ENCODE measurements at places on chromosomes 12 and 14.

DNA sequence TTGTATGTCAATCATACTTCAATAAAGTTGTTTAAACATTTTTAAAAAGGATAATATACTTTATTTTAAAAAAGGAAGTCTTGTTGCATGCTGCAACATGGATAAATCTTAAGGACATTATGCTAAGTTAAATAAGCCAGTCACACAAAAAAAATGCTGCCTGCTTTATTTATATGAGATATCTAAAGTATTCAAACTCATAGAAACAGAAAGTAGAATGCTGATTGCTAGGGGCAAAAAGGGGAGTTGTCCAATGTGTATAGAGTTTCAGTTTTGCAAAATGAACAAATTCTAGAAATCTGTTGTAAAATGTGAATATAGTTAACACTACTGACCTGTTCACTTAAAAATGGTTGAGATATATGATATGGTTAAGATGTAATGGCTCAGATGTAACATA lies 8.7 kb downstream of the KLRC4 start:
- no peak for DNase-seq

GRCh38 chr14:69651664-69652063 lies 40.3 kb downstream of the SUSD6 start:
- no peak for DNase-seq

GRCh38 chr14:73712540-73713180 lies 1.5 kb downstream of the PNMA1 start:
- DNase-seq: no peak

- DNase-seq: no peak
Observed at GRCh38 chr14:20332431-20332787, 670 bp downstream of the CCNB1IP1 start.

GRCh38 chr12:1346126-1346525 lies 248.3 kb downstream of the FBXL14 start:
- DNase-seq: no peak

DNA sequence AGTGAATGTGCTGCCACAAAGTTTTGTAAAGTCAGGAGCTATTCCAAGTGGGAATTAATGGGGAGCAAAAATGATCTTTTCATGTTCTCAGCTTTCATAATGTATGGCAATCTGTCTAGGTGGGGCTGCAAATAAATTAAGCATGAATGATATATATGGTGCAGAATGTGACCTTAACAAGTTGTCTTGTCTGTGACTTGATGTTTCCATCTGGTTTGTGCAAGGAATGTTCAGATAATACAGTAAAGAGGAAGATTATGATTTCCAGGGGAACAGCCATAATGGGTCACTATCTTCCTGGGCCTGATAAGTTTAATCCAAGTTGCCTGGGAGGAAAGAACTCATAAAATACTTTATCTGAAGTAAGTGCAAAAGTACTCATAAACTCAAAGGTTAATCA lies 1815.8 kb upstream of the FLRT2 start:
- no peak for DNase-seq

- no peak for DNase-seq
Observed at GRCh38 chr14:91755570-91756295, 23.8 kb upstream of the CATSPERB start.

DNA sequence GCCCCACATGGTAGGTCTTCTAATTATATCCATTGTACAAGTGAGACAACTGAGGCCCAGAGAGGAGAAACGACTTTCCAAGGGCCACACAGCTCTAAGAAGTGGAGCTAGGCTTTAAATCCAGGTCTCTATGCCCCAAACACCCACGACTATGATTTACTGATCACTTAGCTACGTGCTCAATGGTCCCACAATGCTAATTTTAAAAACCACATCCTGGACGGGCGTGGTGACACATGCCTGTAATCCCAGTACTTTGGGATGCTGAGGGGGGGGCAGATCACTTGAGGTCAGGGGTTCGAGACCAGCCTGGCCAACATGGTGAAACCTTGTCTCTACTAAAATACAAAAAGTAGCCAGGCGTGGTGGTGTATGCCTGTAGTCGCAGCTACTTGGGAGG lies 8.4 kb upstream of the MLEC start:
- no peak for DNase-seq

DNA sequence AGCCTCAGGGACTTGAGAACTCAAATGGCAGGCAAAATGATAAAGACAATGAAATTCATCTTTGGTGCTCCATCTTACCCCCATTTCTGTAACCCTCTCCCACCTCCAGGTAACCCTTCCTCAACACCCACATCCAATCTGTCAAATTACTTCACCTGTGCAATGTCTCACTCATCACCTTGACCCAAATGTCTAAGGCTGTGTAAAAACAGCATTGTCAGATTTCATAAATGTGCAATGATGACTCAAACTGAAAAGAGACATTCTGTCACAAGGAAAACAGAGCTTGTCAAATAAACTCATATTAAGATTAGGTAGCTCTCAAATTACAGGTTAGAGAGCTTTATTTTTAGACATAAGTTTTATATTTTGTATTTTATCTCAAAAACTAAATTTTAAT lies 19.9 kb upstream of the COCH start:
- no peak for DNase-seq

GRCh38 chr14:100362311-100362927 lies 39.3 kb downstream of the SLC25A47 start:
- DNase-seq: no peak

DNA sequence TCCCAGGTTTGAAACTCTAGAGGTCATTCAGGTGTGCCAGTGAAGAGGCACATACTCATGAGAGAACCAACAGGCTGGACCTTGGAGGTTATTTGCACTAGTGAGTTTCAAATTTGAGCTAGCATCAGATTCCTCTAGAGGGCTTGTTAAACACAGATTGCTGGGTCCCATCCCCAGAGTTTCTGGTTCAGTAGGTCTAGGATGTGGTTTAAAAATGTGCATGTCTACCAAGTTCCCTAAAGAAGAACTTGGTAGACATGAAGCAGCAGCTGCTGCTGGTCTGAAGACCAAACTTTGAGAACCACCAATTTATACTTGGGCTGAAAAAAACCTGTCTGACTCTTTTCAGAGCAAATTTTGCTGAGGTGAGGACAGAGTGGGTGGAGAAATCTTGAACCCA lies 61.7 kb downstream of the SUSD6 start:
- DNase-seq: no peak

DNA sequence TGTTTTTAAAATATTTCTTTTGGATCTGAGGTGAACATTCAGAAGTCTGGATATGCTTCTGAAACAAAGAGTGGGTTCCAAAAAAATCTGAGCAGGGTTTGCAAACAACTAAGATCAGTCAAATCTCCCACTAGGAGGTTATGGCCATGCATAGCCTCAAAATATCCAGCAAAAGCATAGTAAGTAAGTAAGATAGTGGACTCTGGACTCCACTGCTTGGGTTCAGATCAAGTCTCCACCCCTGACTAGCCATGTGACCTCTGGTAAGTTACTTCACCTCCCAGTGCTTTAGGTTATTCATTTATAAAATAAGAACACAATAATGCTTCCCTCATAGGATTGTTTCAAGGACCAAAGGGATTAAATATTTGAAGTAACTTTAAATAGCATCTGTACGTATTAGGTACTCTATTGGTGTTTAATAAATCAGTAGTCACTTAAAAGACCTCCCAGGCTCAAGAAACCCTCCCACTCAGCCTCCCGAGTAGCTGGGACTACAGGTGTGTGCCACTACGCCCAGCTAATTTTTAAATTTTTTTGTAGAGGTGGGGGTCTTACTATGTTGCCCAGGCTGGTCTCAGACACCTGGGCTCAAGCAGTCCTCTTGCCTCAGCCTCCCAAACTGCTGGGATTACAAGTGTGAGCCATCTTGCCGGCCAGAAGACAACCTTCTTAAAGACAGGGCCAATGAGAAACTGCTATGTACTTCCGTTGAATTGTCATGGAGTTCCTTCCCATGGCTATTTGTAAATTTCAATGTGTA lies 95.7 kb upstream of the SOX5 start:
- DNase-seq: no peak

GRCh38 chr12:46390881-46391280 lies 18.3 kb upstream of the SLC38A2 start:
- no peak for DNase-seq

- DNase-seq: no peak
Observed at GRCh38 chr12:121124402-121125109, 8.1 kb upstream of the P2RX7 start.

DNA sequence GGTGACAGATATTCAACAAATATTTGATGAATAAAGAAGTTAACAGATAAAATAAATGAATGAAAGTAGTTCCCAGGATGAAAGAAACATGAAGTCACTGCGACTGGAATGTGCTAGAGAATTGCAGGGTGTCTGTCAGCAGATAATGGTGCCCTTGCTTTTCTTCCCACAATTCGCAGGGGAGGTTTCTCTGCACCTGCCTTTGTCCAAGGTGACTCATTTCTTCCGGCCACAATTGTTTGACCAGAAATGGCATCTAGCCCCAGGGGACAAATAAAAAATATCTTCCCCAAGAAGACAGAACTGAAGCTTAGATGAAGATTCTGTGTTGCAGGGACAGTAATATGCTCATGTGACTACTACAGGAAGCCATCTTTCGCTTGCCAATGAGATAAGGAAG lies 316.1 kb upstream of the TBX3 start:
- DNase-seq: no peak

- DNase-seq: no peak
Observed at GRCh38 chr14:90785471-90785870, 30.8 kb downstream of the TTC7B start.

- DNase-seq: no peak
Observed at GRCh38 chr12:90199006-90199405, 490.4 kb upstream of the ATP2B1 start.

- DNase-seq: no peak
Observed at GRCh38 chr12:57551637-57552305, 1.9 kb downstream of the KIF5A start.

DNA sequence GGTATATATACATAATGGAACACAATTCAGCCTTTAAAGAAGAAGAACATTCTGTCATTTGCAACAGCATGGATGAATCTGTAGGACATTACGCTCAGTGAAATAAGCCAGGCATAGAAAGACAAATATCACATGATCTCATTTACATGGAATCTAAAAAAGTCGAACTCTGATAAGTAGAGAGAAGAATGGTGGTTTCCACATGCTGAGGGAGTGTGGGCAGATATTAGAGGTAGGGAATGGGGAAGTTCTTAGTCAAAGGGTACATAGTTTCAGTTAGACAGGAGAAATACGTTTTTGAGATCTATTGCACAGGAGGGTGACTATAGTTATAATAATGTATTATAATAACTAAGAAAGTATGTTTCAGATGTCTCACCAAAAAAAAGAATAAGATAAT lies 71.4 kb downstream of the ADAMTS20 start:
- no peak for DNase-seq

GRCh38 chr12:639566-639965 lies 23.7 kb downstream of the NINJ2 start:
- DNase-seq: no peak

- DNase-seq: no peak
Observed at GRCh38 chr14:63747846-63748245, 20.0 kb upstream of the SGPP1 start.

- DNase-seq: no peak
Observed at GRCh38 chr12:93229494-93230325, 148.0 kb upstream of the NUDT4 start.

DNA sequence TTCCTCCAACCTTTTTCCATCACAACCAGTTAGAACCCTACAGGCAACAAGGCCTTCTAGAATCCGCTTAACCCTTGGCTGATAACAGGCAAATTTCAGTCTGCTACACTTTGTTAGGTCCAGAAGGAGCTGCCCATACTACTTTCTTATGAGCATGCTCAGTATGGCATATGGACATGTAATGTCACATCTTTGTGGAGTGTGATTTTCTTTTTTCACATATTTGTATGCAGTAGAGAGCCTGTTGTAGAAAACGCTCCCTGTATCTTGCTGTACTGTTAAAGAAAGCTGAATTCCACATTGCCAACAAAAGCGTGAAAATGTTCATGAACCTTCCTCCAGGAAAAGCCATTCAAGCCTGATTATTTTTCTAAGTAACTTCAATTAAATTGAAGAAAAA lies 196.5 kb downstream of the SLC41A2 start:
- DNase-seq: no peak

GRCh38 chr12:2286047-2286446 lies 233.3 kb downstream of the CACNA1C start:
- DNase-seq: no peak

GRCh38 chr12:14239350-14239934 lies 126.0 kb upstream of the ATF7IP start:
- DNase-seq: no peak

- DNase-seq: no peak
Observed at GRCh38 chr12:75738486-75738885, 227.1 kb upstream of the KRR1 start.

DNA sequence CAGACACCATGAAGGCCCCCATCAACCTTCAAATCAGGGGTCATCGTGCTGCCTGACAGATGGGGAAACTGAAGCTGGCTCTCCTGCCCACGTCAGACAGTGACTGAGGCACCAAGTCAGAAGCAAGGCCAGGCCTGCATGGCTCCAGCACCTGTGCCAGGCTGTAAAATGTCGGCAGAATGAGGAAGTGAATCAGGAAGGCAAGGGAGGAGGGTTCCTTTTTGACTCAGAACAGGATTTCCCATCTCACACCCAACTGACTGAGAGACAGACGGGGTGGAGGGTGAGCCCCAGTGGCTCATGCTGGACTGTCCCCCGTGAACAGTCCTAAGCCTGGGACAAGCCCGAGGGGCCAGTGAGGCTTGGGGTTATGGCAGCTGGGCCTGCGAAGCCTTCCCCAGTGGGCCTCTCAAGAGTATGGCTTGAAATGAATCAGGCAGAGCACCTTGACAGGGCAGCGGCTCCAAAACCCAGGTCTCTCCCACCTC lies 20.9 kb downstream of the SYNE3 start:
- DNase-seq: no peak

DNA sequence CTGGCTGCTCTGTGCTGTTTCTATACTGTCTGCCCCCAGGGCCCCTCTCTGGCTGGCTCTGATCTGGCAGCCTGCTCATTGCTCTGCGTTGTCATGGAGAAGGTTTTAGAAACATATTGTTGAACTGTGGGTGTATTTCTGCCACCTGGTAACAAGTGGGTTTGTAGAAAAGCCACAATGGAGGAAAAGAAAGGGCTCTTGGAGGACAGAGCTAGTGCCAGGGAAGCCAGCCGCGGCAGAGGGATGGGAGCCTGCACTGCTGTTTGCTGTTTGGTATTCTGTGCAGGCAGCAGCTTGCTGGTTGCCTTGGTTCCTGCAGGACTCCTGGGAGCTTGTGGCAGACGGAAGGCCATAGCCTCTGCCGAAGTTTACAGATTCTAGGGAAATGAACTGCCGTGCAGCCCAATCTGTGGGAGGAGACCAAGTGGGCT lies 15.1 kb downstream of the CCDC177 start:
- DNase-seq: no peak

GRCh38 chr14:22829661-22830442 lies at the start of gene MRPL52:
Gene MRPL52, plus strand, starts transcription at chr14:22829887. Its CDS starts 26 bp downstream, at chr14:22829913.
- peak; percentile 68 for DNase-seq

GRCh38 chr14:97177016-97177415 lies 379.8 kb downstream of the VRK1 start:
- no peak for DNase-seq

DNA sequence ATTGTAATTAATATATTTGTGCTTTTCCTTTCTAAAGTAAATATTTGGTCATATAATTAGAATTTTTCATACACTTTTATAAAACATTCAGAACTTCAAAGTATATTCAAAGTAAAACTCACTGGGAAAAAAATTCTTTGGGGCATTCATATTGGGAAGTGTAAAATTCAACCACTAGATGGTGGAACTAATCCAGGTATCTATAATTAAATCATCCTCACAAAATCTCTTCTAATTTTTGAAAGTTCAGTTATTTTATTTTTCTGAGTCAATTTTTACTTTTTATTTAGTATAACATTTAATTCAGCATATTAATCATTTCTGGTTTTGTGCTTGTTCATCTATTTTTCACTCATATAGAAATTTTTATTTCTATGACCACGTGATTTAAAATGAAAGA lies 81.0 kb downstream of the NTS start:
- DNase-seq: no peak
